Epithelial cell of proximal tubule (primary cell): ENCODE measurements at places on chromosomes 5 and 9. TPM values are rescaled to one million over a fixed set of nuclear protein-coding genes. Genes with fewer than 3 reads are reported as not detected.
A peak's percentile ranks its signal among the peaks of the same experiment; 100 is the strongest.

GRCh38 chr5:138819081-138819480 is 56.1 kb downstream of the LRRTM2 start:
- no peak for DNase-seq

ANXA1 gene
- 309 and 383 TPM in 2 replicates for total RNA-seq

FOXD4L5 gene
- not detected in 2 replicates for total RNA-seq

DNA sequence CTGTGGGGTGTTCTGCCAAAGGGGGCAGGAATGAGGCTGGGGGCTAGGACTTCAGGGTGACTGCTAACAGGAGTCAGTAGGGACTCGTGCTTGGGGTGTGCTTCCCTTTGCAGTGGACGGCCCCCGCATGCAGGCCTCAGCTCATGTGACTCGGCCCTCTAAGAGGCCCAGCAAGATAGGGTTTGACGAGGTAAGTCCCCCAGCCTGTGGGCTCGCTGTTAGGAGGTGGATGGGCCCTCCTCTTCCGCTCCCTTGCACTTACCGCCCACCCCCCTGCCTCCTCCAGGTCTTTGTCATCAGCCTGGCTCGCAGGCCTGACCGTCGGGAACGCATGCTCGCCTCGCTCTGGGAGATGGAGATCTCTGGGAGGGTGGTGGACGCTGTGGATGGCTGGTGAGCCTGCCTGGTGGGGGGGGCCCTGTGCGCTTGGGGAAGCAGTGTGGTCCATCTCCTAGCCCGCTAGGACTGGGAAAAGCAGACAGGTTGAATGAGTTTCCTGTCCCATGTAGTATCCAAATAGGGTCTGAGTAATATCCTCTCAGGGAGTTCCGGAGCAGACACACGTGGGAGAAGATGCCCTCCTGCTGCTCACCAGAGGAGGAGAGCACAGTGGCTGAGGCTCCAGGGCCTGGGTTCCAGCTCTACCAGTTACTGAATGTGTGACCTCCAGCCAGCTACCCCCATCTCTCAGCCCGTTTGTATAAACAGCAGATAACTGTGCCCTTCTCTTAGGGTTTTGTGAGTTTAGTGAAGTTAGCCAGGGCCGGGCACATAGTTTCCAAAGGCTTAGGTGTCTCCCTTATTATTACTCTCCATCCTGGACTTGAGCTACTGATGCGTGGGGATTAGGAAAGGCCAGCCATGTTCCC is 8.2 kb downstream of the CERCAM start:
- DNase-seq, result no peak

GRCh38 chr5:170510559-170510958 is 6.7 kb downstream of the KCNIP1 start:
- DNase-seq, result no peak

SCGB3A2 gene
- total RNA-seq, result not detected in 2 replicates

FAM200C gene
- total RNA-seq, result 1.3 and 2.5 TPM in 2 replicates

DNA sequence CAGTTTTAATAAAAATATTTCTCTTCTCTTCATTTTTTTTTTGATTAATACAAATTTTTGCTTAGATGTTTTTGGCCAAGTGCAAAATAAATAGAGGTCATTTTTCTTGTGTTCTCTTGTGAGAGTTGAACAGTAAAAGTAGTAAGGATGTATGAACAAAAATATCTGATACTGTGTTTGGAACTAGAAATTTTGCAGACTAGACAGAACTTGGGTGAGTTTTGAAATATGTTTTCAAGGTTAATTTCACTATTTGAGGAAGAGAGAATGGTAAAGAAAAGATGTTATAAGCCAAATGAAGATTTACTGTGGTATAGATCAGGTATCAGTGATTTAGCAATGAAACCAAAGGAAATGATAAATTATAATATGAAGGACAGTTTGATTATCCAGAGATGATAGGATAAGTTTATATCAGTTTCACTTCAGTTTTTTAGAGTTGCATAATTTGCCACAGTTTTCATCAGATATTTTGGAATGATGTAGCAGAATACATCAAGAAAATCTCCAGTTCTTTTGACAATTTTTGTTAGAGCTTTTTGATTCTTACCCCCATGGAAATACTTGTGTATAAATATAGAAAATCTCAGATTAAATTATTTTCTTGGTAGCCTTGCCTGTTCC is 147.9 kb upstream of the VCAN start:
- no peak for DNase-seq

IL5 gene
- not detected in 2 replicates for total RNA-seq

DCAF10 gene
- 8.3 and 17.8 TPM in 2 replicates for total RNA-seq

GRCh38 chr9:8114826-8115225 is 315.2 kb upstream of the DMAC1 start:
- DNase-seq, result no peak

RNF183 gene
- total RNA-seq, result 3.9 TPM in 1 of 2 replicates, not detected in the other

IFNA13 gene
- total RNA-seq, result not detected in 2 replicates

DNA sequence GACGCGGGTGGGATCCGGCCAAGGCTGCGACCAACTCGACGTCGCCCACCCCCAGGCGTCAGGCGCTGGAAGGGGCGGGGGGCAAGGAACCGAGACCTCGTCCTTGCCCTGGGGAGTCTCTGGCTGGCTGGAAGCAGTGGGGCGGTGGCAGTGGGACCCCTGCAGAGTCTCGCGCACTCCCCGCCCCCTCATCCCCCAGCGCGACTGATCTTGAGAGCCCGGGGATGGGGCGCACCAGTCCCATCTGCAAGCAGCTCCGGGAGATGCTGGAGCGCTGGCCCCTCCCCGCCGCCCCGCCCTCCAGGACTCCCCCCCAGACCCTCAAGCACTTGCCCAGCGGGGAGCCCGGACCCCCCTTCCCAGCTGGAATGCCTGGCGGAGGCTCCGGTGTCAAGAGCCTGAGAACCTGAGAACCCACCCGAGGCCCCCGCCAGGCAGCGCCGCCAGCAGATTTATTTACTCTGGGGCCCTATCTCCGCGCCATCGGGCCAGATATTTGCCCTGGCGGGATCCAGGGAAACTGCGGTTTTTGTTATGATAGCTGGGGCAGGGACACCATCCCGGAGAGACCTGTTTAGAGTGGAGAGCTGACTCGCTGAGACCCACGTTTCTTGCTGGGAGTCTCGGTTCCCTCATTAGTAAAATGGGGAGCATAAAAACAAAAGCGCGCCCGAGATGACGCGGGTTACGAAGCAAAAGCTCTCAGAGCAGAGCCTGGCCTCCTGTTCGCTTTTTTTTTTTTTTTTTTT is 1.2 kb downstream of the PRRT1B start:
- no peak for DNase-seq

- no peak for DNase-seq
Measured at GRCh38 chr5:57832875-57833274, 350.3 kb upstream of the ACTBL2 start.

NUTM2G gene
- not detected in 2 replicates for total RNA-seq

DNA sequence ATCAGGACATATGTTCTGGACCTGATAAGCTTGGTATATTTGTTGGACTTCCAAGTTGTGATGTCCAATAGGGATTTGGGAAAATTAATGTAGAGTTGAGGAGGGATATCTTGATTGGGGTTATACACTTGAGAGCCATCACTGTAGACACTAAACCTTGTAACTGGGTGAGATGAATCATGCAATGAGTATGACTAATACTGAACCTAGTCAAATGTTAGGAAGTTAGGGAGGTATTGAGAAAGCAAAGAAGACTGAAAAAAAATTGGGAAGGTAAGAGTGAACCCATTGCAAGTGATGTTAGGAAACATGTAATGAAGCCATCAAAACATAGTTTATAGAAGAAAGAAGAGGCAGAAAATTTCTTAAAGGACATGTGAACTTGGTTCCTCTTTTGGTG is 668.4 kb upstream of the CDH9 start:
- peak; percentile 46 for DNase-seq

DNA sequence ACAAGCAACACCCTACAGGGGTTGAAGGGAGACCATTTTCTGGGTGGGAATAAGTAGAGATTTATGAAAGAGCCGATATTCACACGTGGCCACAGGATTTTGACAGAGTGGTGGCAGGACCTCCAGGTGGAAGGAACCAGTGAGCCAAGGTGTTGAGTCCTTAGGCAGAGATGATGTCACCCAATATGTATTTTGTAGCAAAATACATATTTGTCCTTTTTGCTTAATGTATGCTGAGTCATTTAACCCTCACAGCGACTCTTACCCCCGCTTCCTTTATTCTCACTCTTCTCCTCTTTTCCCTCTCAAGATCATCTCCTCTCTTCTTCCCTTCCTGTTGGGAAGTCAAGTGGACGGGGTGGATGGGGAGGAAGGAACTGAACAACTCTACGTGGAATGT is 215.7 kb upstream of the S1PR3 start:
- DNase-seq, result no peak

- no peak for DNase-seq
Measured at GRCh38 chr5:61114441-61114840, 47.8 kb downstream of the SMIM15 start.

GRCh38 chr9:137970686-137971476 is 93.3 kb downstream of the CACNA1B start:
- DNase-seq, result no peak

- DNase-seq, result no peak
Measured at GRCh38 chr9:1878811-1879210, 136.3 kb upstream of the SMARCA2 start.

NKD2 gene
- total RNA-seq, result not detected in 2 replicates

PCDHB14 gene
- total RNA-seq, result under 0.01 and 0.23 TPM in 2 replicates

DNA sequence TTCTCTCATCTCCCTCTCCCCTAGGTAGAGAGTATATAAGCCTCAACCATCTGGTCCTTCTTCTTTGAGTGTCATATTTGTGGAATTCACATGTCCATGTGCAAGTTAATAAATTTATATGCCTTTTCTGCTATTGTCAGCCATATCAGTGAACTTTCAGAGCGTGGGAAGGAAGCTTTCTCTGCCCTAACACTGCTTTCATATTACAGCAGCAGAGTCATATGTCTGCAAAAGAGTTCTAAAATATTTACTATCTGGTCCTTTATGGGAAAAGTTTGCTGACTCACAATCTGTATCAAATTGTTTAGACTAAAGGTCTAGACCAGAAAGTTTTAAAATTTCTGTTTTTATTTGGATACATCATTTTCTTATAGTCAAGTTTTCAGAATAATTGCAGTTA is 669.0 kb downstream of the LRRC70 start:
- DNase-seq, result no peak

GRCh38 chr9:124869466-124869985 is 7.6 kb downstream of the ARPC5L start:
- DNase-seq, result no peak

DNA sequence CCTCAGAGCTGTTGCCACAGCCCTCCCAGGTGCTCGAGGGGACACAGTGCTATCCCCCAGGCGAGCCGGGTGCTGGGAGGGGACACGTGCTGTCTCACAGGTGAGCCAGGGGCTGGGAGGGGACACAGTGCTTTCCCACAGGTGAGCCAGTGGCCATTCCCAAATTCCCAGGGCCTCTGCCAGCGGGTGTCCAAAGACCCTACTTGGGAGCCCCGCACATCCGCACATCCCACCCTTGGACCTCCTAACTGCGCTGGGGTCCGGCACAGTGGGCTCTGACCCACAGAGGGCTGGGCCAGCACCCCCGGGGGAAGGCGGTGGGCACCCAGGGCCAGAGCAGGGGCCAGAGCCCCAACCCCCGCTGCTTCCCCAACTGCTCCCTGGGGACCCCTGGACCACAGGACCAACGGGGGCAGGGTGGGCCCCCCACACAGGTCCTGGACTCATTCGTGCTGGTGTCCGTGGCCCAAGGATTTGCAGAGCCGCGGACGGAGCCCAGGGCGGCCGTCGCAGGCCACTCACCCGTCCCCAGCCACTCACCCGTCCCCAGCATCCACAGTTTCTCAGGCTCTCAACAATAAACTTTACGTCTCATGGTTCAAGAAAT is 17.9 kb downstream of the EXD3 start:
- no peak for DNase-seq

TYRP1 gene
- total RNA-seq, result not detected in 2 replicates

SLC12A2 gene
- 14.2 and 14.3 TPM in 2 replicates for total RNA-seq

ZDHHC21 gene
- 5.1 and 11.3 TPM in 2 replicates for total RNA-seq

OCLN gene
- 21.6 and 29.8 TPM in 2 replicates for total RNA-seq
